Naive thymus-derived CD8-positive, alpha-beta T cell (primary cell): ENCODE measurements at places on chromosomes 11 and 22. TPM values are rescaled to one million over a fixed set of nuclear protein-coding genes. Genes with fewer than 3 reads are reported as not detected.

GSTT2 gene
- polyA plus RNA-seq, result not detected

CSNK2A3 gene
- polyA plus RNA-seq, result 1.3 TPM

MIOX gene
- not detected for polyA plus RNA-seq

DCHS1 gene
- polyA plus RNA-seq, result 2.2 TPM

CREB3L1 gene
- polyA plus RNA-seq, result not detected

OR10D3 gene
- polyA plus RNA-seq, result not detected

OR8D1 gene
- not detected for polyA plus RNA-seq

MS4A6A gene
- polyA plus RNA-seq, result 1.4 TPM

OLFML1 gene
- 0.15 TPM for polyA plus RNA-seq

GRM5 gene
- polyA plus RNA-seq, result not detected

SAA2 gene
- not detected for polyA plus RNA-seq

OR4S2 gene
- not detected for polyA plus RNA-seq

ALDH3B1 gene
- polyA plus RNA-seq, result not detected

OR8G1 gene
- not detected for polyA plus RNA-seq

NAV2 gene
- not detected for polyA plus RNA-seq

CECR2 gene
- not detected for polyA plus RNA-seq

SCN4B gene
- not detected for polyA plus RNA-seq

FAM83F gene
- polyA plus RNA-seq, result 0.02 TPM

NLRP14 gene
- polyA plus RNA-seq, result not detected

OR10G7 gene
- polyA plus RNA-seq, result not detected

ADORA2A gene
- polyA plus RNA-seq, result 105 TPM

OR52N5 gene
- not detected for polyA plus RNA-seq

CLNS1A gene
- polyA plus RNA-seq, result 140 TPM

PGA5 gene
- not detected for polyA plus RNA-seq

TMEM45B gene
- polyA plus RNA-seq, result 1.7 TPM

EIF3F gene
- 408 TPM for polyA plus RNA-seq

PRMT3 gene
- polyA plus RNA-seq, result 6.5 TPM

ACTN3 gene
- not detected for polyA plus RNA-seq

HTR3A gene
- not detected for polyA plus RNA-seq

KRTAP5-7 gene
- not detected for polyA plus RNA-seq

OR51B5 gene
- not detected for polyA plus RNA-seq

LAYN gene
- polyA plus RNA-seq, result 1.4 TPM
